ENCODE measurements at places on chromosomes 7 and 10. TPM values are rescaled to one million over a fixed set of nuclear protein-coding genes. Genes with fewer than 3 reads are reported as not detected.

- H3K4me3 ChIP-seq = no peak overlapping the region
- H3K27me3 ChIP-seq = peaks cover 3% of the 10 kb centered on the region
- no peak overlapping the region for H3K27ac ChIP-seq
- H3K4me1 ChIP-seq = no peaks in the 10 kb centered on the region
- ATAC-seq = no peak
- no peaks in the 10 kb centered on the region for H3K36me3 ChIP-seq
These were observed 83.4 kb upstream of the IFRD1 start for GRCh38 chr7:112366886-112367285.

Gene LIPJ
- not detected for total RNA-seq

DNA sequence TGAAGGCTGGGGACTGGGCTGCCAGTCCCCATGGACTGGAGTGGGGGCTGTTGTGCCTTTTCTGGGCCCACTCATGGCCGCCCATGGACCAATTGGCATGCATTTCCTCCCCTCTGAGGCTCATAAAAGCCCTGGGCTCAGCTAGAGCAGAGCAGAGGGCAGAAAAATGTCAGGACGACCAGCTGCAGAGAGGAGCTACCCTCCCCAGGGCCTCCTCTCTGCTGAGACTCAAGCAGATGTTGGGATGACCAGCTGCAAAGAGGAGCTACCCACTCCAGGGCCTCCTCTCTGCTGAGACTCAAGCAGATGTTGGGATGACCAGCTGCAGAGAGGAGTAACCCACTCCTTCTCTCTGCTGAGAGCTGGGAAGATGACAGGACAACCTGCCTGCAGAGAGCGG lies 20.3 kb upstream of the NUB1 start:
- H3K4me1 ChIP-seq = no peaks in the 10 kb centered on the region
- no peak overlapping the region for H3K4me3 ChIP-seq
- no peaks in the 10 kb centered on the region for H3K36me3 ChIP-seq
- no peak overlapping the region for H3K27ac ChIP-seq

- no peak overlapping the region for H3K4me3 ChIP-seq
- no peaks in the 10 kb centered on the region for H3K36me3 ChIP-seq
- H3K4me1 ChIP-seq = no peaks in the 10 kb centered on the region
- ATAC-seq = no peak
These were observed 116.0 kb upstream of the C7orf33 start for GRCh38 chr7:148474481-148475025.

Gene GRID1
- not detected for total RNA-seq

Gene TECPR1
- 37.1 TPM for total RNA-seq

GRCh38 chr10:21184216-21184615 lies 287.1 kb upstream of the NEBL start:
- H3K27me3 ChIP-seq = peaks cover 10% of the 10 kb centered on the region
- peaks cover 5% of the 10 kb centered on the region for H3K4me1 ChIP-seq
- no peak overlapping the region for H3K27ac ChIP-seq

Gene CALHM3
- not detected for total RNA-seq

DNA sequence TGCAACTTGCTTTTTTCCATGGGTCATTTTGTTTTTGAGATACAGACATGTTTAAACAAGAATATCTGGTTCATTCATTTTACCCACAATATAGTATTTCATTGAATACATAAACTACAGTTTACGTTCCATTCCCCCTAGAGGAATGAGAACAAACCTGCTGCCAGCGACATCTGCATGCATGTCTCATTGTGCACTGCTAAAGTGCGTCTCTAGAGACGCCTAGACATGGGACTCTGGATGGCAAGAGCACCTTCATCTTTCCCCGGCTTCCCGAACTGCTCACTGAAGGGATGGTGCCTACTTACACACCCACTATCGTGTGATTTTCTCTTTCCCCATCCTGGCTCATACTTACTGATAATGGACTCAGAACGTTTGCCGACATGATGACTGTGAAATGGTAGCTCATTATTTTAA lies 1.2 kb upstream of the ZNF777 start:
- H3K27ac ChIP-seq = no peak overlapping the region
- H3K27me3 ChIP-seq = no peaks in the 10 kb centered on the region
- H3K4me1 ChIP-seq = peaks cover 12% of the 10 kb centered on the region
- peaks cover 5% of the 10 kb centered on the region for H3K36me3 ChIP-seq
- peak overlapping the region; percentile 36 for H3K4me3 ChIP-seq

- peak overlapping the region; percentile 61 for H3K27ac ChIP-seq
- H3K4me1 ChIP-seq = peaks cover 36% of the 10 kb centered on the region
- H3K36me3 ChIP-seq = no peaks in the 10 kb centered on the region
These were observed 32.0 kb downstream of the ZMIZ1 start for GRCh38 chr10:79100771-79101170.

- peaks cover 26% of the 10 kb centered on the region for H3K36me3 ChIP-seq
- no peak overlapping the region for H3K4me3 ChIP-seq
- H3K27ac ChIP-seq = no peak overlapping the region
- ATAC-seq = no peak
- no peaks in the 10 kb centered on the region for H3K27me3 ChIP-seq
- H3K4me1 ChIP-seq = peaks cover 5% of the 10 kb centered on the region
These were observed 40.5 kb downstream of the C1QL3 start for GRCh38 chr10:16481052-16481728.

GRCh38 chr10:70782746-70783680 lies 2.2 kb downstream of the TBATA start:
- no peak for ATAC-seq
- no peaks in the 10 kb centered on the region for H3K36me3 ChIP-seq
- peaks cover 6% of the 10 kb centered on the region for H3K27me3 ChIP-seq
- H3K4me1 ChIP-seq = peaks cover 8% of the 10 kb centered on the region
- no peak overlapping the region for H3K27ac ChIP-seq

DNA sequence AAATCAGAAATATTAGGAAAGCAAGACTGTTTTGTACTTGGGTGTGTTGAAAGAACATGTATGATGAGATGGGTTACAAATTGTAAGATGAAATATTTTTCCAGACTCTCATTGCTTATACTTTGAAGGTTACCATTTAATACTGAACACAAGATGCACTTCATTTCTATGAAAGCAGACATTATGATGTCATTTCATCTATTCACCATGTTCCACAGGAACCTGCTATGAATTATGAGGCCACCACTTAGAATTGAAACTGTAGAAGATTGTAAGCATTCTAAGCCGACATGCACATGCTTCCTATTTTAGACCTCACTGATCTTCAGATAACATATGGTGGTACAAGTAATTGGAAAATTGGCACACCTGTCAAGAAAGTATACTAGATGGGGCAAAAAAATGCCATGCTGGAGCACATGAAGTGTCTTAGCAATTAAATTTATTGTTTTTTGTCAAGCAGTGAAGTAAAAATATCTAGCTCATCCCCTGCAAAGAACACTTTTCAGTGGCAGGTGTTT lies 195.0 kb downstream of the PHF14 start:
- ATAC-seq = no peak
- no peaks in the 10 kb centered on the region for H3K27me3 ChIP-seq
- no peak overlapping the region for H3K4me3 ChIP-seq
- H3K36me3 ChIP-seq = peaks cover 7% of the 10 kb centered on the region

All from activated T-helper 17 cell treated with anti-CD3 and anti-CD28 coated beads, Interleukin-2, amount 50 U/mL, for 72 hours (primary cell).